ENCODE measurements at places on chromosomes 2 and 18.

- peak; percentile 47 for DNase-seq
Measured at GRCh38 chr2:199315299-199316179, 142.2 kb downstream of the SATB2 start.

DNA sequence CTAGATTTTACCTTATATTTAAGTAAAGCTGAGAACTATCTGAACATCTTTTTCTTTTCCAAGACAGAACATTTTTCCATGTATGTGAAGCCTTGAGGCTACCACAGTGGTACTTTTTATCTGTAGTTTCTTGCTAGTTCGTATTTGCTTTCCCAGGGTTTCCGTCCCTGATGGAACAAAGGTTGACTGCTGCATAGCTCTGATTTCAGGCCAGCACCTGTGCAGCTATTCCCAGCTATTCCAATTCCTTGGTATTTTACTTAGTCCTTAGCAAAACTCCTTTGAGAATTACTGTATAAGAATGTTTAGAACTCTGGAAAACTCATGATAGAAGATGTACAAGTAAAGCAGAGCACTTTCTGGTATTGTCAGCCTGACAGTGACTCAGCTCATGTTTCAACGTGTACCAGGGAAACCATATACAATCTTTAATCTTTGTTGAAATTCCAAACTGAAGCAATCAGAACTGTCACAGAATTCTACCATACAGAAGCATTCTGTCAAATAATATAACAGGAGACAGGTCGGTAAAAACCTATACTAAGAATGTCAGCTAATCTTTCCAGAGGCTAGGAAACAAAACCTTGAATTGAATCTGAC is 162.2 kb downstream of the PKP4 start:
- DNase-seq: no peak

DNA sequence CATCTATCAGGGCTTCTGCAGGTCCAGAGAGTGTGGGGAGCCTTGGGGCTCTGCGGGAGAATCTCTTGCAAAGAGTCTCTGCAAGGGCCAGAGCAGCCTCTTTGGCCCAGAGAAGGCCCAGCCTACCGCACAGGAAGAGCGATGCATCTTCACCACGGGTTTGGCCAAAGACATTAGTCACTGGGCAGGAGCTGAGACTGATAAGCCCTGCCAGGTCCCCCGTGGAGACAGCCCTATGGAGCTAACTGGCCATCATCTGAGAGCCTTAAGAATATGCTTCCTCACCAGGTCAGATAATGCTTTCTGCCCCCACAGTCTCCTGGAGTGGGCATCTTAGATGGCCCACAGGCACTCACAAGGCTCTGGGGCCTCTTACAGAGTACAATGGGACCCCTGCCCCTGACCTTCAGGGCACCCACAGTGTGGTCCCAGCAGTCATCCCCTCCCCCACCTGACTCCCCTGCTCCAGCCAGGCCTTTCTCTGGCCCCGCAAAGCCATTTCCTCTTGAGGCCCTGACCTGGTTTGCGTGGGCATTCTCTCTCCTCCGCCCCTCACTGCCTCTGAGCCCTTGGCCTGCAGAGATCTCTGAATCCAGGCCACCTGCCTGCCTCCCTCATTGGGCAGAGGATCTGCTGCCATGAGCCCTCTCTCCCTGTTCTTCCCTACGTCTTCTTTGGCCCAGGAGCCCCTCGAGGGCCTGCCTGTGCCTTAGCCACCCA is 31.9 kb upstream of the MAPRE3 start:
- no peak for DNase-seq

DNA sequence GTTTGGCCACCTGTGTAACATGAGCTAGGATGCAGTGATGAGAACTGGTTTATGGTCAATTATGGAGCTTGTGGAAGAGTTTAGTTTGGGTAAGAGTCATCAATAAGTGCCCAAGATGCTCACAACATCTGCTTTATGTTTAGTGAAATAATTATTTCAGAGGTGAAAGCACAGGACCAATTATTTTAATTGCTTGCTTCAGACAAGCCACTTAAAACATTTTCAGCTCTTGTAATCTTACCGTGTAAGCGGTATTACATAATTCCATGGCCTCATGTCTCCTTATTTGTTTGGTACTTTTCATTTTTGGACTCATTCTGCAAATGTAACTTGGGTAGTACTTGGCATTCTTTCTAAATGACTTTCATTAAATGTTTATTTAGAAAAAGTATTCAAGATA is 5.4 kb downstream of the B3GNT2 start:
- DNase-seq: no peak

- no peak for DNase-seq
Measured at GRCh38 chr2:109473616-109474318, 140.0 kb downstream of the SEPTIN10 start.

DNA sequence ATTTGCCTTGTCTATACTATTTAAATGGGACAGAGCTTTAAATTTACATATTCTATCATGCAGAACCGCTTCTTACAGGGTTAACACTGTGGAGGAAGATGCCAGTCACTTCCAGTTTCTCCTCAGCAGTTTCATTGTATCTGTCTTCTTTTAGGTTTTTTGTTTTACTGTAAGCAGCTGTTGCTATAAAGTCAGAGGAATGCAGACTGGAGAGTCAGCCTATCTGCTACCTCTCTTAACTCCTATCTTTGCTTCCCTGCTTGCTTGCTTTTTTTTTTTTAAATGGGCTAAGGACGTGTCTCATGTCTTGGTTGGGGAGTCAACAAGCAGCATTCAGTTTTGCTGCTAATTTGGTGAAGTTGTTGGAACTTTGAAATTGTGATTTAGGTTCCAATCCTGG is 8.9 kb downstream of the EPC2 start:
- no peak for DNase-seq

DNA sequence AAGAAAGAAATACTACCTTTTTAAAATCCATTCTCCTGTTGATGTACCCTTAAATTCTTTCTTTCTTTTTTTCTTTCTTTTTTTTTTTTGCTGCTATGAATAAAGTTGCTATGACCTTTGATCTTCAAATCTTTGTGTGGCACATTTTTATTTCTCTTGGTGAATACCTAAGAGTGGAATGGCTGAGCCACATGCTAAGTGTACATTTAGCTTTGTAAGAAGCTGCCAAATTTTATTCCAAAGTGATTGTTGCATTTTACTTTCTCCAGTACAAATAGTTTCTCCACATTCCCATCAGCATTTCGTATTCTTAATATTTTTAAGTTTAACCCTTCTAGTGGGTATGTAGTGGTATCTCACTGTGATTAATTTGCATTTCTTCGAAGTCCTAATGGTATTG is 88.8 kb upstream of the RAB27B start:
- no peak for DNase-seq

- DNase-seq: no peak
Measured at GRCh38 chr2:10762651-10763460, 41.4 kb downstream of the ATP6V1C2 start.

DNA sequence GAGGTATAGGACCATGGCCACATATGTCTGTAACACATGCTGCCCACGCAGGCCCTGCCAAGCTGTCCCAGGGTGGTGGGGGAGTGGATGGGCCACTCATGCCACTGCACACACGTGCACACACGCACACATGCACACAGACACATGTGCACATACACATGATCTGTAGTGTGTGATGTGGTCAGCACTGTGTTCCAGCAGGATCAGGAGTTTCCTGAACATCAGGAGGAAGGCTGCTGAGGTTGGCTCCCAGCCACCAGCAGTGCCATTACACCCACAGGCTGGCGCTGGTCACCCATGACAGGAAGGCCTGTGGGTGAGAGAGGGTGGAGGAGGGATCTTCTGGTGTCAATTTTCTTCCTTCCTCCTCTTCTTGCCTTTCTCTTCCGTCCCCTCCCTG is 44.7 kb downstream of the POMC start:
- DNase-seq: no peak

- no peak for DNase-seq
Measured at GRCh38 chr2:107810734-107811133, 16.0 kb upstream of the RGPD4 start.

DNA sequence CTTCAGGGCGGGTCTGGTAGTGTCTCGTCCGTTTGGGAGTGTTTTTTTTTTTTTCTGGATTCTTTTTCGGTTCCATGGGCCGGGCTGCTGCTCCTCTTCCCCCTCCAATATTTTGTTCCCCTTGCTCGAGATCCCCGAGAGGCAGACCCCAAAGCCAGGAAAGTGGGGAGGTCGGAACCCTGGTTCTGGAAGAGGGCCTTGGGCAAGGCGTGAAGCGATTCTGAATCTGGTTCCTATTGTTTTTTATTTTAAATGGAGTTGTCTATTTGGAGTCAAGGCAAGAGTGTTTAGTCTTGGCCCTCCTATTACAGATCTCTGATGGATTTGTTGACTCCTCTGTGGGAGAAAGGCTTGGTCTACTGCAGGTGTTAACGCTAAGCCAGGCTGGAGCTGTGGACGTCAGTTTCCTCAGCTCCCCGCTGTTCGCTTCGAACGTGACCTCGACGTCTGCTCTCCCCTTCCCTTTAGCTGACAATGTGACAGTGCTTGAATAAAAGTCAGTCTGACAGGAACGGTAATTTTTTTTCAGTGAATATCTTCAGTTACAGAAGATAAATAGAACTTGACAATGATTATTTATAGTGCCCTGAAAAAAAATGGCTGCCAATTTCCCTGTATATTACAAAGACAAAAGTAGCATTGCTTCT is 683 bp upstream of the DNAJC27 start:
- peak; percentile 33 for DNase-seq

GRCh38 chr18:765764-766549 is 46.1 kb downstream of the YES1 start:
- no peak for DNase-seq

DNA sequence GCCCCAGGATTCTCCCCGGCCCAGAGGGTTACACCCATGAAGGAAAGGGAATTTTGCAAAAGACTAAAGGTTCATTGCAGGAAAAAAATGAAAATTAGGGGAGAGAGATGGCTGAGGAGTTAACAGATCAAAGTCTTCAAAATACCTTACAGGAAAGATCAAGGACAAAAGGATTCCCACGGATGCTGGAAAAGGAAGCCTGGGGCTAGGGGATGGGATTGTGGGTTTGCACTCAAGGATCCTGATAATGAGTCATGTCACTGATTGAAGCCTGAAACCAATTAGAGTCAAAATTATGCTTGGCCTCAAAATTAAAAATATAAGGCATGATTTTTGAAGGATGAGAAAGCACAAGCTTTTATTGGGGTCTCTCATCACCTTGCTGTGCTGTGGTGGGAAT is 32.6 kb upstream of the COPS8 start:
- DNase-seq: no peak

- DNase-seq: no peak
Measured at GRCh38 chr2:237361194-237362004, 52.6 kb downstream of the COL6A3 start.

- no peak for DNase-seq
Measured at GRCh38 chr18:77597726-77598125, 348.1 kb downstream of the GALR1 start.

- DNase-seq: no peak
Measured at GRCh38 chr2:51986101-51986500, 954.2 kb upstream of the NRXN1 start.

DNA sequence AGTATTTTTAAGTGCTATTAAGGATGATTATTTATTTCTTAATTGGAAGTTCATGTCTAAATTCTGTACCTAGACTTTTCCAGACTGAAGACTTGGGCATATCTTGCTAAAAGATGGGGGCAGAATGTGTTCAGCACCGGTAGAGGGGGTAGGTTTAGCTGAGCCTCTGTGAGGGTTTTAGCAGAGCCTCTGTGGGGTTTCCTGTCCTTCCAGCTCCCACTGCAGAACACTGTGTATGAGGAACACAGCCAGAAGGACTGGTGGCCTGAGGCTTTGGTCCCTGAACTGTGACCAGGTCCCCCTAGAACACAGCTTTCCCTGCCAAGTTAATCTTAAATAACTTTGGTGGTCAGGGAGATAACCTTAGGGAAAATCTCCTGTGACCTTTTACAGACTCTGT is 123.4 kb upstream of the EPC2 start:
- DNase-seq: no peak

DNA sequence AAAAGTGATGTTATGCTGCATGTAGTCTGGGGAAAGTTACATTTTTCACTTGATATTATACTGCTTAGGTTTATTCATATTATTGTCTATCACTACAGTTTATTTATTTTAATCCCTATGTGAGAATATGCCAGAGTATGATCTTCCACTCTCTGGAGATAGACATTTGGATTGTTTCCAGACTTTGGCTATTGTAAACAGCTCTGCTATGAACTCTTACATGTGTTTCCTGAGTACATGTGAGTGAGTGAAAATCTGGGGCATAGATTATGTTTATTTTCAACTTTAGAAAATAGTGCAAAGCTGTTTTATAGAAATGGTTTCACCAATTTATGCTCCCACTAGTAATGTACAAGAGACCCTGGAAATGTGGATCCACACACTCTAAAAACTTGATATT is 49.0 kb upstream of the EPAS1 start:
- DNase-seq: no peak

- no peak for DNase-seq
Measured at GRCh38 chr2:109066917-109067597, 61.9 kb upstream of the SH3RF3 start.

DNA sequence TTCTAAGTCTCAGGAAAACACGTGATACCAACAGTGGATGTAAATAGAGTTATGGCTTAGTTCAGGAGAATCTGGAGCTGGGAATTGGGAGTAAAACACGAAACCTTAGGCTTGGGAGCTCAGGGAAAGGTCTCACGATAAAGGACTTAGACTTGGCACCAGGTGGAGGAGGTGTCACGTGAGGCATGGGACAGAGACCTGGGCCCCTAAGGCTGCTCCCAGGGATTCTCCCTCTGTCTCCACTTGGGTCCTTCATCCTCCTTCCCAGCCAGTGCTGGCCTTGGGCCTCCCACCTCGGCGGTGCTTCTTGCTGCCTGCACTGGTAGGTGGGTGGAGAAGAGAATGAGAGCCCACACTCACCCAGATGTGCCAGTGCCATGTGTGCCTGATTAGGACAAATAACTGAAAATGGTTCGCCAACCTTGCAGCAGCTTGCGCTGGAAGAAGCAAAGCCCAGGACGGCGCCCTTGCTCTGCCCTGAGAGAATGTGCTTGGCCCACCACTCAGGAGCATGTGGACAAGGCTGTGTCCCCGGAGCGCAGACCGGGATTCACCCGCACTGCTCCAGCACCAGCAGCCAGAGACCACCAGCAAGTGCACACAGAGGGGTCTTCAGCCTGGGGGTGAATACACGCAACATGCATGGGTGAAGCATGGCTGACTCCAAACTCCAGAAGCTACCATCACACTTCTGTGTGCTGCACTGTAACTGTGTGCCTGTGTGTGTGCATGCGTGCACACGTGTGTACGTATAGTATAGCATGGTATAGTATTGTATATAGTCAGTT is 48.1 kb downstream of the PSMG2 start:
- DNase-seq: no peak

DNA sequence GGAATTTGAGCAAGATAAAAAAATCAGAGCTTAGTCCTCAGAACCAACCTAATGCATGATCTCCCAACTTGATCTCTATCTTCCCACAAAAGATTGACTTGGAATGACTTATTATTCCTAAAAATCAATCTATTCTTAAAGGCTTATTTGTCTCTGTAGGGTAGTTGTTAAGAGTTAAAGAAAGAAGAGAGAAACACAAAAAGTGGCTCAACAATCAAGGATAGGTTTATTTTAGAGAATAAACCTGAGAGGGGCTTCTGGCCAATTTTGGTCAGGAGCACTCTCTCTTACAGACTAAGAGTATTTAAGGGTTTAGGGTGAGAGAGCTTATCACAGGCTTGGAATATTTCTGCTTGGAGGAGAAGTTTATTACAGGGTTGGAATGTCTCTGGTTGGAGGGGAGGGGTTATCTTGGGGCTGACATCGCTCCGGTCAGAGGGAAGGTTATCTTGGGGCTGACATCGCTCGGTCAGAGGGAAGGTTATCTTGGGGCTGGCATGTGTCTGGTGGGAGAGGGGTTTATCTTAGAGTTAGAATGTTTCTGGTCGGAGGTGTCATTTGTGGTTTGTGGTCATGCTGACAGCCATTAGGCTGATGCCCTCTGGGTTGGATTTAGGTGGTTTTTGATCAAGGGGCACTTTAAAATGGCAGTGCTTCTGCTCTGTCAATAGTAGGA is 2.4 kb upstream of the MFF start:
- no peak for DNase-seq

Data from iPS-NIHi11 (cell line).